Activated CD4-positive, alpha-beta T cell treated with anti-CD3 and anti-CD28 coated beads, Interleukin-2, amount 10 ng/mL, durations not matched to agents 24 days and 14 days (primary cell): ENCODE measurements at places on chromosomes 7 and 10. TPM values are rescaled to one million over a fixed set of nuclear protein-coding genes. Genes with fewer than 3 reads are reported as not detected.

GRCh38 chr10:61244261-61244775 is 208.9 kb downstream of the TMEM26 start:
- DNase-seq: no peak

PTPRZ1 gene
- not detected in 2 replicates for total RNA-seq

NUTM2D gene
- total RNA-seq: 1.4 and 2.1 TPM in 2 replicates

- no peak for DNase-seq
These were observed 7.3 kb downstream of the TSPAN15 start for GRCh38 chr10:69458430-69459100.

- DNase-seq: no peak
These were observed 120.5 kb downstream of the CNNM2 start for GRCh38 chr10:103038570-103038969.

DNA sequence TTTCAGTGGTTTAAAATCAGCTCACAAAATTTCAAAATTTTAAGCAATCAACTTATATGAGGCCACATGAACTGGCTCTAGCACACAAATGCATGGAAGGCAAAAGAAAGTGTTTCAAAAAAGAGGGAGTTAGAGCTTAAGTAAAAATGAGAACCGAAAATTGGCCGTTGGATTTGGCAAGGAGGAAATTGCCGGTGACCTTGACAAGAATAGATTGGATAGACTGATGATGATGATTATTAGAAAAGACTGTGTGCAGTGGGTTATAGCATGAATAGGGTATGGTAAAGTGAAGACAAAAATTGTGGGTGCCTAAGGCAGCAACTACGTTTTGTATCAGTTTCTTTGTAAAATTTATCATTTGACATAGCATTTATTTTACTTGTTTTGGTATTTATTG is 175.7 kb downstream of the SEMA3D start:
- DNase-seq: no peak

NODAL gene
- total RNA-seq: not detected in 2 replicates

GRCh38 chr7:130721486-130722277 is 12.3 kb downstream of the KLF14 start:
- DNase-seq: peak; percentile 60

DNA sequence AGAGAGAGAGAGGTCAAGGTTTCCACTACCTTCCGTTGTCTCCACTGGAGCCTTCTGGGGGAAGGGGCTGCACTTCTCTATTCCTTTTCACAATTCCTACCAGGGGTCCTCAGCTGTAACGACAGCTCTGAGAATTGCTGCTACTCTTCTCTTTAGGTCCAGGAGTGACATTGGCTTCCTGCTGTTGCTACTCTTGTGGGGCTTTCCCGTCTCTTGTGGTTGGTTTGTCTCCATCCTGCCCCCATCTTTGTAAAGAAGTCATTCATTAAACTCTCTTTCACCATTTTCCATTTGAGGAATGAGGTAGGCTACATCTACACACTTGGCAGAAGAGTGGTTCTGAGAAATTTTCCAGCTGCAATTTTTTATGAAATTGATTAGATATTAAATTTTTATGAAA is 238.8 kb upstream of the LYZL1 start:
- no peak for DNase-seq

DNA sequence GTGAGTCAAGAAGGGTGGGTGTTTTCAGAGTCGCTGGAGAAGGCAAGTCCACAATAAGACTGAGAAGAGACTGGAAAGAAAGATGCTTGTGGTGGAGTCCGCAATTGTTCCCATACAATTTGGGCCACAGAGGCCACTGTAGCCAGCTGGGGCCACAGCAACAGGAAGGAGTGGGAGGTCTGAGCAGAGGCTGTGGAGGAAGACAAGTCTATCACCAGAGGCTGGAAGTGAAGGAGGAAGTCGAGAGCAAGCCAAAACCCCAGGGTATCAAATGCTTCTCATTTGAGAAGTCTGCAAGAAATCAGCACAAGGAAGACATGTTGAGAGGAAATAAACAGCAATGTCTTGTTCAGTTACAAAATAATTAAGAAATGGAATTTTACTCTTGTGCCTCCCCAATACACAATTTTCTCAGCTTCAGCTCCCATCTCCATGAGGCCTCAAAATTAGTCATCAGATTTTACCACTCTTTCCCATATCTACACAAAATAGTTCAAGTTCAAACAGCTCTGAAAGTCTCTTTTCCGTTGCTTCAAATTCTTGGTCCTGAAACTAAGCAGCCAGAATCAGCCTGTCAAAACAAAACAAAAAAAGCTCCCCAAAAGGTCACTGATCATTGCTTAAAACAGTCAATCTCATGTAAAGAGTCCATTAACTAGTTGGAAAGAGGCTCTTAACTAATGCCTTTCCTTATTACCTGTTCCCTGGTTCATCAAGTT is 31.6 kb downstream of the SLC16A12 start:
- no peak for DNase-seq

ICA1 gene
- total RNA-seq: 0.62 and 0.72 TPM in 2 replicates
